ENCODE measurements at places on chromosomes 11 and 22.
A peak's percentile ranks its signal among the peaks of the same experiment; 100 is the strongest.

DNA sequence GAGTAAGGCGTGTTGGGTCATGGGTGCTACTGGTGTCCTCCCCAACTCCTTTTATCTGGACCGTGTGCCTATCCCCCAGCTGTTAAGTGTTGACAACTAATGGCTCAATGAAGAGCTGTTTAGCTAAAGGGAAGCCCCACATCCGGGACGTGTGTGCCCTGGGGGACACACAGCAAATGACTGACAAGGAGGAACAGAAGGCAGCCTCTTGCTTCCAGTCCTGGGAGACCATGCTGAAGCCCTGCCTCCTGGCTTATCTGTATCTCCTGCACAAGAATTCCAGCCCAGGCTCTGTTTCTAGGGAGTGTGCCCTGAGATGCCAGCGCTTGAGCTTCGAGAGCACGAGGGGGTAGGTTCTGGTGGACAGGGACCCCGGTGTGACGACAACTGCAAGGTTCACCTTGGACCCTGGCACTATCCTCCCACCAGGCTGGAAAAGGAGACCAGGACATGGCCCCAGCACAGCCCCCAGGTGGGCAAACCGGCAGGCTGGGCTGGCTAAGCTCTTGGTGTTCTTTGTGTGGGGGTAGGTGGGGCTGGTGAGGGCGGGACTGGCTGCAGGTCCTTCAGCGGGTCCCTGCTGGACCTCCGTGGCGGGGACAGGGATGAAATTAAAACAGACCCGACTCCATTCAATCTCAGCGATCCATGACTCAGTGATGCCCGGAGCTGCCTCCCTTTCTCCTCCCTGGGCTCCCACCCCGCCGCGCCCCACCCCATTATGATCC, 21.0 kb downstream of the ASCL2 start:
- no peak for DNase-seq

GRCh38 chr11:133343951-133344350, 188.3 kb downstream of the OPCML start:
- DNase-seq: peak; percentile 84

DNA sequence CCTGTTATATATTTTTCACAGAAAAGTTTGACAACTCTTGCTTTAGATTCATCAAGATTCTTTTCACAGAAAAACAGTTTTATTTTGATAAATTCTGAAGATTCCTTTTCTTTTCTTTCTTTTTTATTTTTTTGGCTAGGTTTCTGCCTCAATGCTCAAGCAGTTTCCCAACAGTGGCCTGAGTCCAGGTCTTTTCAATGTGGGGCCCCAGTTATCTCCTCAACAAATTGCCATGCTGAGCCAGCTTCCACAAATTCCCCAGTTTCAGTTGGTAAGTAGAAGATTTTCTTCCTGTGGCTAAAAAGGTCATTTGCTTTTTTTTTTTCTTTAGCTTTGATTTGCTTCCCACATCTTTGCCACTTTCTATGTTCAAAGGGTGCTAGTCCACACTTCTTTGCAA, 46.0 kb upstream of the ADSL start:
- no peak for DNase-seq

DNA sequence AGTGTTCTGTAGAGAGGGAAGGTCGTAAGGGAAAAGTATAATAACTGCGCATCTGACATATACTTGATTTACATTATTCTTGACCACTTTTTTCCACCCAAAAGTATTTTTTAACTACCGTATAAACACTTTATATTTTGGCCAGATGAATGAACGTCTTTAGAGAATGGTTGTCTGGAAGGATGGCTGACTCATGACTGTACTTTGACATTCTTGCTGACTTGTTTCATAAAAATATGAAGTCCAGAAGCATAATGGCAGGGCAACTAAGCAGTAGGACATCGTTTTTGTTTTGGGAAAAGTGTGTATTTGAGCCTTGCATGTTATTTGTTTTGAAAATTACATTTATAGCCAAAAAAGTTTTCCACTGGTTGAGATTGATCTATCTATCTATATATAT, 110.0 kb downstream of the OSBP2 start:
- DNase-seq: no peak

DNA sequence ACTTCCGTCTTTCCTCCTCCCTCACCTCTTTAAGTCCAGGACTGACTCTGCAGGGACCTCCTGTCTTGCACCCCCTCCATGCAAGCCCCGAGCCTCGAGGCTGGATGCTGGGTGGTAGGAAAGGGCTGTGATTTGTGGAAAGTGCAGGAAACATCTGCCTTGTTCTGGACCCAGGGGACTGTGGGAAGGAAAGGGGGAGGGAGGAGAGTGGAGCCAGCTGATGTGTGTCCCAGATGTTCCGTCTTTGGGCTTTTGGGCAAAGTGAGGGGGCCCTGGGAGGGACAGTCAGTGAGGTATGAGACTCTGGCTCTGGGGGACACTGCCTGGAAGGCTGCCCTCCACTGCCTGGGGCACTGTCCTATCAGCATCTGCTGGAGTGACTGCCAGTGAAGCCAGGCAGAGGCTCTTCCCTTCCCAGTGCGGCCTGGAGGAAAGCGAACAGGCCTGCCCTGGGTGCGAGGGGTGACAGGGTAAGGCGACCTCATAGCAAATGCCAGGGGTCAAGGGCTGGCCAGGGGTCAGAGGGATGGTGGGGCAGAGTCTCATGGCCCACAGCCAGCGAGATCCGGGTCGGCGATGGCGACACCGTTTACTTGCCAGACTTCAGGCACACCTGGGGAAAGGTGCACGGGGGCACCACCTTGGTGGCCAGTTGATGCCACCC, 1.7 kb downstream of the MRGPRD start:
- DNase-seq: no peak

DNA sequence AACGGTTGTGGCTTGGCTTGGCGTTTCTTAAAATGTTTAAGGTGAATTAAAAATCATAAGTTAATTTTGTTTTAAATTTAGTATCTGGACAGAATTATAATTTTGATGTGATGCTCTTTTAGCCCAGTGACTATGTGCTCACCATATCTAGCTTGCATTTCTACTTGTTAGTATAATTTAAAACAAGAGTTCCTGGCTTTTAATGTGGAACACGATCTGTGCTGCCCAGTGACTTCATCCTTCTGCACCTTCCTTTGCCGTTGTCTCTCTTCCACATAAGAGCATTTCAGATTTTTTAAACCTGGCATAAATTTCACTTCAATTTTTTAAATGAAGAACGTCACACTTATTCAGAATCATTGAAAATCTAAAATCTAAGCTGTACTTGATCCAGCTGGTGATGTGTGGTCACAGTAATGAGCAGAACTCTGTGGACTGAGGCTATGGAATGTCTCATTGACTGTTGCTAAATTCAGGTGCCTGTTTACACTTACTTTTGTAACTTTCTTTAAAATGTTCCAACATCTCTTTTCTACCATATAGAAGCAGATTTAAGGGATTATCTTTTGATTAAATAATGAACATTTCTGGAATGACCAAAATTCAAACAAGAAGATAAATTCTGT, 75.4 kb upstream of the ADSL start:
- DNase-seq: no peak

- no peak for DNase-seq
Observed at GRCh38 chr11:62559204-62559603, 12.6 kb upstream of the AHNAK start.

DNA sequence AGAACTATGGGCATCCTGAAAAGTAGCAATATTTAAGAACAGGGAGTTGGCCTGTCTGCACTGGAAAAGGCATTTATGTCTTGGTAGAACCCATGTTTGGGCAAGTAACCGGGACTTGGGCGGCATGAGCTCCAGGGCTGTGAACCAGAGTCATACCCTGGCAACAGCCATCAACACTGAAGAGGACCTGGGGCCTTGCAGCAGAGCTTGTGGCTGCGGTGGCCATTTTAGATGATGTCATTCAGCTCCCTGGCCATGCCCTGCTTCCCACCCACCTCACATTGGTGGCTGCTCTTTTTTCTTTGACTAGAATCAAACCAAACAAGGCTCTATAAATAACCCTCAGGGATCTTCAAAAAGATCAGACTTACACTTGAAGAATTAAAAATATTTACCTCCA, 26.6 kb downstream of the EHF start:
- no peak for DNase-seq

GRCh38 chr22:37146507-37147180, 3.1 kb downstream of the IL2RB start:
- no peak for DNase-seq

DNA sequence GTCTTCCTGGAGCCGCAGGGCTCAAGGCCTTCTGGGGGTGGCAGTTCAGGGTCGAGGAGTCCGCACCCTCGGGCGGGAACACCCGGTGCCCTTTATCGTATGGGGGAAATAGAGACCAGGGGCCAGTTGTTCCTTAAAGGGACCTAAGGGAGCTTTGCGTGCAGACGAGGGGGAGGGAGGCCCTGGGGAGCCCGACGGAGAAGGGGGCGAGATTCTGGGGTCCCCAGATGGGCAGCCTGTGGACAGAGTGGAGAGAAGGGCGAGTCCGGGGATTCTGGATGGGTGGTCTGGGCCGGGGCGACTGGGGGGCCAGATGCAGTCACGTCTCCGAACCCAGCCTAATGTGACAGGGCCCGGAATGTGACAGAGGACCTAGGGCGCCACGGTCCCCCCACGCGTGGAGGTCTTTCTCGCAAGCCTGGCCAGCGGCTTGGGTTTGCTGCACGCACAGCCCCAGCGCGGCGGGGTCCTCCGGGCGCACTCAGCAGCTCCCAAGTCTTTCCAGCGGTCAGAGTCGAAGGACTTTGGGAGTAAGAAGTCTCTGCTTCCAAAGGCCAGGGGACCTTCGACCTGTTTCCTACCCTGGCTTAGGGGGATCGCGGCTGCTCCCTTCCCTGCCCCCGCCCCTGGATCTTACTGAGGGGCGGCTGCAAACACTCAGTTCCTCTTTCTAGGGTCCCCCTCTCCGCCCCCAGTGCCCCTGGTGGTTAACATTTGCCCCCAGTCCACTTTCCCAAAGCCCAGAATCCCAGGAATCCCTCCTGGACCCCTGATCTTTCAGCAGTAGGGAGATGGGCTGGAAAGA, 547 bp downstream of the TUBA8 start:
- no peak for DNase-seq

GRCh38 chr11:37107415-37107814, 509.4 kb upstream of the RAG2 start:
- DNase-seq: no peak

- peak; percentile 51 for DNase-seq
Observed at GRCh38 chr11:2156416-2157182, 4.4 kb downstream of the INS start.

GRCh38 chr22:46050916-46051614, 74.1 kb upstream of the WNT7B start:
- DNase-seq: no peak

GRCh38 chr11:76560219-76560618, 110.3 kb downstream of the LRRC32 start:
- DNase-seq: no peak

DNA sequence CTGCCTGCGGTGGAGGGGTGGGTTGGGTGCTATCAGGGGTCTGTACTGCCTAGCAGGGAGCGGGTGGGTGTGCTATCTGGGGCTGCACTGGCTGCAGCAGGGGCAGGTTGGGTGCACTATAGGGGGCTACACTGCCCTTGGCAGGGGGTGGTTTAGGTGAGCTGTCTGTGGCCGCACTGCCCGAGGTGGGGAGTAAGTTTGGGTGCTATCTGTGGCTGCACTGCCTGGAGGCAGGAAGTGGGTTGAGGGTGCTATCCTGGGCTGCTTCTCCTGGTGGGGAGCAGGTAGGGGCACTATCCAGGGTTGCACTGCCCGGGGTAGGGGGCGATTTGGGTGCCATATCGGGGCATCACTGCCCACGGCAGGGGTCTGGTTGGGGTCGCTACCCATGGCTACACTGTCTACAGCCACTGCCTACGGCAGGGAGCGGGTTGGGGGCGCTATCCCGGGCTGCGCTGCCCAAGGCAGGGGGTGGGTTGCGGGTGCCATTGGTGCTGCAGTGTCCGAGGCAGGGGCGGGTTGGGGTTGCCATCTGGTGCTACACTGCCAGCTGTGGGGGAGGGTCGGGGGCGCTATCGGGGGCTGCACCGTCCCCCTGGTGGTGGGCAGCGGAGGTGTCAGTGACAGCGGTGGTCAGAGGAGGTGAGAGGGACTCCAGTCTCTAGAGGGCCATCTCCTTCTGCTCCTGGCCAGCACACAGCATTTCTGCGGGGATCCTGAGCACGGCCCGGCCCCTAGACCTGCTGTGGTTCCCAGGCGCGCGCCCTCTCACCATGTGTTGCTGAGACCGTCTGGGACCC, 1.3 kb upstream of the RFPL2 start:
- no peak for DNase-seq

- DNase-seq: no peak
Observed at GRCh38 chr22:22446517-22446916, 62.0 kb downstream of the ZNF280B start.

DNA sequence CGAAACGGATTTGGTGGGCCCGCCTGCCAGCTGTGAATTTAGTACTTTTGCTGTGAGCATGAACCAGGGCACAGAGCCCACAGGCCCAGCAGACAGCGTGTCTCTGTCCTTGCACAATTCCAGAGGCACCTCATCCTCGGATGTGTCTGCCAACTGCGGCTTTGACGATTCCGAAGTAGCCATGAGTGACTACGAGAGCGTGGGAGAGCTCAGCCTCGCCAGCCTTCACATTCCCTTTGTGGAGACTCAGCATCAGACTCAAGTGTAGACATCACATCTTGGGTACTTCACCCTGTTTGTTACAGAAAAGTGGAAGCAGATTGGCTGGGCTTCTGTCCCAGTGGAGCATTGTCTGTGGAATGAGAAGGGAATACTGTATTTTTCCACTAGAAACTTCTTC, 78.6 kb upstream of the MTNR1B start:
- no peak for DNase-seq

DNA sequence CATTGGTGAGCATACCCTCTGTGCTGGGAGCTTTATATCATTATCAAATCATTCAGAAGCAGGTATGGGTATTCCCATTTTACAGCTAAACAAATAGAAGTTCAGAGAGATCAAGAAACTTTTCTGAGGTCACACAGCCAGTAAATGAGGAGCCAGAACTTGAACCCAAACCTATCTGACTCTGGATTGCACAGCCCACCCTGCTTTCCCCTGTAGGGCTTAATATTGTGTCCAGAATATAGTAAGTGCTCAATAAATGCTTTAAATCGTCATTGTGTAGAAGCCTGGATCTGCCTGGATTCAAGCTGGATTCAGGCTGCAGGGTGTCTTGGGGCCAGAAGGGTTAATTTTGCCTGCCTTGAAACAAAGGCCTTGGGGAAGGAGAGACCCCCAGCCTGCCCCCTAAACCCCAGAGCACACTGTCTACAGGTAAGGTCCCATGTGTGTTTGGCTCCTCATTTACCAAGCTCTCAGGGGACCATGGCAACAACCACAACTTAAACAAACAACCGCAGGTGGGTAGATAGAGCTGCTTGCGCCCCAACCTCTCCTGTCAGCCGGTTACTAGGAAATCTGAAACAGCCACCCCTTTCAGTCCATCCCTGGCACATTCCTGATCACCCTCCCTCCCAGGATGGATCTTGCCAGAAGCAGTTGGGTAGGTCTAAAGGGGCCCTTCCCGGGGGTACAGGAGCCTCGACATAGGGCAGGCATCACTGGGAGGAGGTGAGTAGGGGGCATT, 3.0 kb upstream of the SEC14L3 start:
- peak; percentile 55 for DNase-seq

DNA sequence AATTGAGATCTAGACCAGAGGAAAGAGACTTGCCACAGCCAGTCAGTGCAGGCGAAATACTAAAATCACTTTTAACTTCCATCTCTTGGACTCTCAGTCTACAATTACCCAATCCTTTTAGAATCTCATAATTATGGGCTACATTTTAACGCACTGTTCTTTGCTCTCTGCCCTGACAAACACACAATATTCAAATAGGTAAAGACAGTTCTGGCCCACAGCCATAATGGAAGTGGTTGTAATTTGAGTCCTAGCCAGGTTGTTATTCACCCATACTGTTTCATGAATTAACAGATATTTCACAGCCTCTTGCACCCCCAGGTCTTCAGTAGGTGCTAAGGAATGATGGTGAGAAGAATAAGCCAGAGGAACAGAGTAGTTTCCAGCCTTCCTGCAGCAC, 830 bp downstream of the C11orf97 start:
- DNase-seq: peak; percentile 58

GRCh38 chr11:69642549-69642912, 1.6 kb downstream of the CCND1 start:
- DNase-seq: no peak
